ENCODE measurements at places on chromosomes 11 and 22.

DNA sequence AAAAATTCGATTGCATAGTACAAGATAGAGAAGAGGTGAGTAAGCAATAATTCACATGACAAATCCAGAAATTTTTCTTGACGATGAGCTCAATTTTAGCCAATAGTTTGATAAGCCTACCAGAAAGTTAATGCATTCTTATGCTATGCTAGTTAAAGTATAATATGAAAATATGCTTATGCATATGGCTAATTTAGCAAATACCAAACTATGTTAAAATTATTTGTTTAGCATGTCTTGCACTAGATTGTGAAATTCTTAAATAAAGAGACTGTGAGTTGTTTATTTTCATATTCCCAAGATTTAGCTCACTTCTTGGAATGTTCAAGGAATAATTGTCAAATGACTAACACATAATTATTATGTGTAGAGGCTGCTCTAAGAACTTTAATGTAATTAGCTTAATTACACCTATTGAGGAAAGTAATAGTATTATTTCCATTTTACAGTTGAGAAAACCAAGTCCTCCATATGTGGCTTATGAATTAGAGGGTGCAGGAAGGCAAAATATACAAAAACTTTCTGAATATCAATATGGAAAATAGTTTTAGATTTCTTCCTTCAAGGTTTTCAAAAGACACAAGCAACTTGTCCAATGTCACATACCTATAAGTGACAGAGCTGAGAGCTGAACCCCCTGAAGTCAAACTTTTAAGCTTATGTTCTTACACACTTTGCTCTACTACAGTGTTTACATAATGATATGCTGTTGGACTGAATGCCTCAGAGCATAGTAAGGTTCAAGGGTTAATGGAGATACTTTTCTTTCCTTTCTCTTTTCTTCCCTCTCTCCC is 45.9 kb upstream of the ARHGAP20 start:
- no peak for DNase-seq

- DNase-seq = no peak
These were observed 2.5 kb downstream of the KCNJ4 start for GRCh38 chr22:38452373-38453065.

DNA sequence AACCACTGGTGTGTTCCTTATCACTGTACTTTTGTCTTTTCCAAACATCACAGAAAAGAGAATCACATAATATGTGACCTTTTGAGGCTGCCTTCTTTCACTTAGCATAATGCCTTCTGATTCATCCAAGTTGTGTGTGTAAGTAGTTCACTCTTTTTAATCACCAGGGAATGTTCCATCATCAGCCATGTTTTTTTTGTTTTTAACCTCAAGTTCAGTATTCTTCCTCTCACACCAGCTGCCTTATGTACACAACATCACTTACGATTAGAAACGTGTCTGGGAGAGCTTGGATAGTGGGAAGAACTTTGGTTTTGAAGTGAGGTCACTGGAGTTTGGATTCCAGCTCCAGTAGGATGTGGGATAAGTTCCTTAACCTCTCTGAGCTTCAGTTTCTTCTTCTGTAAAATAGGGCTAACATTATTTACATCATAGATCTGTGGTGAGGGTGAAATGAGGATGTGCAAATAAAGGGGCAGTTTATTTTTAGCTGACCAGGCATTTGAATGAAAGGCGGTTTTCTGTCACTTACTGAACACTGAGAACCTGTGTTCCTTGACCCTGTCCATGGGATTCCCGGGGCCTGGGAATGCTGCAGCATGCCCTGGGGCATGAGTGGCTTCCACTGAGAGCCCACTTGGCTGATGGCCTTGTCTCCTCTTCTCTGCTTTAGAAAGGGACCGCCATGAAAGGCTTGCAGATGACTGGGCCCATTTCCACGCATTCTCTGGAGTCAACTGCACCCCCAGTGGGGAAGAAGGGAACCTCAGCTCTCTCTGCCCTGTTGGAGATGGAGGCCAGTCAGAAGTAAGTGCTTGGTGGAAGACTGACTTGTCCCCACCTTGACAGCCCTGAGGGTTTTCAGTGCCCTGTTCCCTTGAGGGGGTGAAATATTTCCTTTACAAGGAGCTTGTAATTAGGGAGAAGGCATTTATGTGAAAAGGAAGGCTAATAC is 92.6 kb downstream of the DEPDC5 start:
- no peak for DNase-seq

DNA sequence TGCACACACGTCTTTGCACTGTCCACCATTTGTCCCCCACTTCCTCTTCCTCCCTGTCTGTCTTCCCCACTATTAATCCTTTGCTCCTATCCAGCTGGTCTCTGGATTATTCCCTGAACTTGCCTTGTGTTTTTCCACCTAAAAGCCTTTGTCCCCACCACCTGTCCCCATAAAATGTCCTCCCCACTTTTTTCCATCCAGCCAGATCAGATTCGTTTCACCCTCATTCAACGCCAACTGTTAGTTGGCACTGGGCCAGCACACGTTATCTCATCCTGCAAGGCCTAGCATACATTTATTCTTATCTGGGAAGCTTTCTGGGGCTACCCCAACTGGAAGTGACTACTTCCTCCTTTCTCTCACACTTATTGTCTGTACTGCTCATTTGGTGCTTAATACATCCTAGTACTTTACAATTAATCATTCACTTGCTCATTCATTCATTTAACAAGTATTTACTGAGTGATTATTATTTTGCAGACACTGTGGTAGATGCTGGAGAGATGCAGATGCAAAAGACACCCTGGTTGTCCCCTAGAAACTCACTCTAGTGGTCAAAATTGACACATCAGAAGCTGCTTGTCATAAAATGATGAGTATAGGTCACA is 96.2 kb downstream of the RASSF10 start:
- no peak for DNase-seq

- DNase-seq = no peak
These were observed 79.2 kb downstream of the TRMU start for GRCh38 chr22:46414704-46415103.

- no peak for DNase-seq
These were observed 164.4 kb upstream of the ZBED5 start for GRCh38 chr11:11022125-11022730.

GRCh38 chr11:89498845-89499448 is 7.8 kb upstream of the NOX4 start:
- DNase-seq = no peak

- no peak for DNase-seq
These were observed 88.9 kb upstream of the CLNS1A start for GRCh38 chr11:77726524-77726923.

GRCh38 chr11:36308577-36308976 is 12.5 kb downstream of the PRR5L start:
- no peak for DNase-seq

DNA sequence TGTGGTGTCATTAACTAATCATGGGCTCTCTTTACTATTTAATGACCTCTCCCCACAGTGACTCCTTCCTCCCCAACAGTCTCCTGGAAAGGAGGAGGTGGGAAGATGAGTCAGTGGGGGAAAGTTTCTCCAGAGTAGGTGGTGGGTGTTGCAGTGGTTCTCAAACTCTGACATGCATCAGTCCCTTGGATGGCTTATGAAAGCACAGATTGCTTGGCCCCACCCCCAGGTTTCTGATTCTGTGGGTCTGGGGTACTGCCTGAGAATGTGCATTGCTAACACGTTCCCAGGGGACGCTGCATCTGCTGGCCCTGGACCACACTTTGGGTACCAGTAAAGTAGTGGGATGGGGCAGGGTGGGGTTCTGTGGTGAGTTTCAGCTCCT is 9.8 kb downstream of the CD82 start:
- DNase-seq = no peak

- no peak for DNase-seq
These were observed 33.1 kb upstream of the SMPD1 start for GRCh38 chr11:6357222-6357621.

GRCh38 chr11:95588821-95589220 is 200.8 kb downstream of the FAM76B start:
- no peak for DNase-seq

GRCh38 chr11:16861862-16862261 is 123.4 kb downstream of the C11orf58 start:
- no peak for DNase-seq

- DNase-seq = no peak
These were observed 8.5 kb upstream of the DMC1 start for GRCh38 chr22:38578505-38578904.

Data from cortex of kidney (tissue), 1 donor.